OCI-LY7 (cell line): ENCODE measurements at places on chromosomes 11 and 22.

GRCh38 chr11:115276799-115277198 is 227.4 kb downstream of the CADM1 start:
- DNase-seq: no peak

GRCh38 chr11:63099555-63099954 is 44.5 kb downstream of the SLC22A24 start:
- no peak for DNase-seq

- no peak for DNase-seq
Observed at GRCh38 chr11:63998558-63999348, 12.5 kb downstream of the OTUB1 start.

DNA sequence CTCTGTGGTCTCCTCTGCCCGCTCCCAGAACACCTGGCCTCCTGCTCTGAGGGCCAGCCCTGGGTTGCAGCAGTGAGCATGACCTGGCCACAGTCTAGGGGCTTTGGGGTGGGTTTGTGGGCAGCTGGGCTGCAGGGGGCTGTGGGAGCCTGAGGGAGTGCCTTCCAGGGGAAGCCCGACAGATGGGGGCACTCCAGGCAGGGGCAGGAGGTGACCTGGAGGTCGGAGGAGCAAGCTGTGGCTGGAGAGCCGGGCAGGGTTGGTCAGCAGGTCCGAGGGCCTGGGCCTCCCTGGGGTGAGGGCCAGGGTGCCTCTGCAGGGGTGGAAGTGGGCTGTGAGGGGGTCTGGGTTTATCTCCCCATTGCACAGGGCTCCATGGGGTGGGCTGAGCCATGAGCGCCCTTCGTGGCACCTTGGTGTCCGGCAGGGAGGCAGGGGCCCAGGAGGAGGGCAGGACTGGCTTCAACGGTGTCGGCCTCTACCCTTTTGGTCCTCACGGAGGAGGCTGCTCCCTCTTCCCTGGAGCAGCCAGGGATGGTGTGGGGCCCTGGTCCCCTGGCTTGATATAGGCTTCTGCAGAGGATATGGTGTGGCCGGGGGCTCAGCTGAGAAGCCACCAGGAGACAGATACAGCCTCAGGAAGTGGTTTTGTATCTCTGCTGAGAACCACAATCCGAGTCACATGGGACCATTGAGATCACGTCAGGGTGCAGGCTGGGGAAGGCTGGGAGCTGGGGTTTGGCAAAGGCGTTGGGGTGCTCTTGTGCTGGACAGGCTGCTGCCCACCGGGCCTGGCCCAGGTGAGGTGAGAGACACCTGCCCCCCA is 22.3 kb downstream of the KCNQ1 start:
- DNase-seq: no peak

DNA sequence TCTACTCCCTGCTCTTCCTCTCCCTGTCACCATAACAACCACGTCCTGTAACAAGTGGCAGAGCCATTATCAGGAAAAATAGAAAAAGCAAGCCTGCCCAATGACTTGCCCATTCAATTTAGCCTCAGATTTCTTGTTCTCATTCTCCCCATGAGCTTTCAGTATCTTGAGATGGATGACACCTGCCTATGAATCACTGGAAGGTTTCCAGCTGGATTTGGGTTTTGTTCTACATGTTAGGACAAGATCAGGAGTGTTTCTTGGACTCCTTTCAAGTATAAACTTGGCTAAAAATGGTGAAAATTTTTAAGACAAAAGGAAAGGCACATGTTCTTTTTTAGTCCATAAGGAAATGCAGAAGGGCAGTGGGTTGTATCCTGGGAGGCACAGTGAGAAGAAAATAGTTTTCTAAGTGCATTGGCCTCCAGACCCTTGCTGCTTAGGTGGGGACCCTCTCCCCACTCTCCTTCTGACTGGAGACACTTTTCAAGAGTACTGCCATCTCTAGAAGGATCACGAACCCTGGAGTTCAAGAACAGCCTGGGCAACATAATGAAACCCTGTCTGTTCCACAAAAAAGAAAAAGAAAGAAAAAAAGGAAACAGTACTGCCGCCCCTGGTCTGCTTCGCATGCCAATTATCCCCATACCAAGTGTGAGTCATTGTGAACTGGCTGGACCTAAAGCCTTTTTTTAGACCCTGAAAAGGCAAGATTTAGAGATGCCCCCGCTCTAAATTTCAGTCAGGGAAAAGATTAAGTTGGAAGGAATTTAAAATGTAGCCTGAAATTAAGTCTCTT is 51.0 kb downstream of the MTNR1B start:
- no peak for DNase-seq

- no peak for DNase-seq
Observed at GRCh38 chr11:78806214-78807004, 231.7 kb upstream of the NARS2 start.

- DNase-seq: no peak
Observed at GRCh38 chr11:27557226-27557625, 50.7 kb upstream of the LIN7C start.
